ENCODE measurements at places on chromosomes 12 and 14.

DNA sequence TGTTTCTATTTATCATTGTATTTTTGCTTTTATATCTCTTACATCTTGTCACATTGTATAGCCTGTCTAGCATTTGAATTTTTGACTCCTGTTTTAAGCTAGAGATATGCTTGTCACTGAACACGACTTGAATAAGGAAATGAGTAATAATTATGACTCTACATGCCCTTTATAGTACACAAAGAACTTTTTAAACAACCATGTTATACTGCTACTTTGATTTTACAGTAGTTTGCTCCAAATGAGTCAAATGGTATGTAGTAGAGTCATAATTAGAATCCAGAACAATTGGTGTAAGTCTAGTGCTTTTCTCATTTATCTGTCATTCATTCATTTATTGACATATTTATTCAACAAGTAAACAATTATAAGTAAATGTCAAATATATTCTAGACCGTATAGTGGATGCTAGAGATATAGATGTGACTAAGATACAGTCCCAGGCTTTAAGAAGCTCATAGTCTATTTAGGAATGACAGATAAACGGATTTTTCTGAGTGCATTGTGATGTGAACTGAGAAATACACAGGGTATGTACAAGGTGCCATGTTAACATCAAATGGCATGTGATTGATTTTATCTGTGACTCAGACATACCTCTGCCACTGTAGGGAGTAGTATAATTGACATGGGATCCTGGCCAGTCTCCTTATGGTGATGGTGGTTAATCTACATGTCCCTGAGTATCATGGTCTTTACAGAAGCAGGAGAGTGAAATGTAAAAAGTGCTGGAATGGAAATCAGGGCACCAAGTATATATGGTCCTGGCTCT, 799.7 kb downstream of the DIO2 start:
- no peak for DNase-seq

- DNase-seq = no peak
These were observed 204.1 kb downstream of the BCL11B start for GRCh38 chr14:99067927-99068326.

DNA sequence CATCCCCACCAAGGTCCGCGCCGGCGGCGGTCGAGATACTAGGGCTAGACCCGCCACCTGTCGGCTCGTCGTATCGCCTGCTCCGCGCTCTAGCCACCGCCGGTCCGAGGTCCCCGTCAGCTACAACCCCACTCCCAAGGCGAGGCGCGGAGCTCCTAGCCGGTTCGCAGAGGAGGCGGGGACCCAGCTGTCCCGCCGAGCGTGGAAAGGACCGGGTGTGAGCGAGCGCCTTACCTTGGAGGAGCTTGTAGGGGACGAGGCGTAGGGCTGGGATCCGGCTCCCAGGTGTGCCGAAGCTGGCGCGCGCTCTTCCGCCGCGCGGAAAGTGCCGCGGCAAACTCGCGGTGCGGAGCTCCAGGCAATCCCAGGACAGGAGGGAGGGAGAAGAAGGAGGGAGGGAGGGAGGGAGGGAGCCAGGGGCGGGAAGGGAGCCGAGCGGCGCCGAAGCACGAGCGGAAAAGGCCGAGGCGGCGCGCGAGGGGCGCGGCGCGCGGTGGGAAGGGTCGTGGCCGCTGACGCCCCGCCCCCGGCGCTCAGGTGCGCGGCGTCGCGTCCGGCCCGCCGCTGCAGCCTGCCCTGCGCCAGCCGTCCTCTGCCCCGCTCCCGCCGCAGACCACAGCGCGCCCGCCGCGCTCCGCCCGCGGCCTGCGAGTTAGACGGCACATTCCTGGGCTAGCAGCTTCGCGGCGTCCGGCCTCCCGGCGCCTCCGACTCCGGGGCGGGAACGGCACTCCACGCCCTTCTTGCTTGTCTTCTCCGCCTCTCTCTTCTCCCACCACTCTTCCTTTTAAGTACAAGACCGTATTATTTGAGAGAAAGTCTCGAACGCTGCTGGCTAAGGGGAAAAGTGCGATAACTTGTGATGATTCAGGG, at the start of gene PAWR:
Gene PAWR (minus strand): TSS at position 327 of the 873 bp plus-strand sequence. CDS start 720 bp downstream, outside the sequence.
- DNase-seq = peak; percentile 74

DNA sequence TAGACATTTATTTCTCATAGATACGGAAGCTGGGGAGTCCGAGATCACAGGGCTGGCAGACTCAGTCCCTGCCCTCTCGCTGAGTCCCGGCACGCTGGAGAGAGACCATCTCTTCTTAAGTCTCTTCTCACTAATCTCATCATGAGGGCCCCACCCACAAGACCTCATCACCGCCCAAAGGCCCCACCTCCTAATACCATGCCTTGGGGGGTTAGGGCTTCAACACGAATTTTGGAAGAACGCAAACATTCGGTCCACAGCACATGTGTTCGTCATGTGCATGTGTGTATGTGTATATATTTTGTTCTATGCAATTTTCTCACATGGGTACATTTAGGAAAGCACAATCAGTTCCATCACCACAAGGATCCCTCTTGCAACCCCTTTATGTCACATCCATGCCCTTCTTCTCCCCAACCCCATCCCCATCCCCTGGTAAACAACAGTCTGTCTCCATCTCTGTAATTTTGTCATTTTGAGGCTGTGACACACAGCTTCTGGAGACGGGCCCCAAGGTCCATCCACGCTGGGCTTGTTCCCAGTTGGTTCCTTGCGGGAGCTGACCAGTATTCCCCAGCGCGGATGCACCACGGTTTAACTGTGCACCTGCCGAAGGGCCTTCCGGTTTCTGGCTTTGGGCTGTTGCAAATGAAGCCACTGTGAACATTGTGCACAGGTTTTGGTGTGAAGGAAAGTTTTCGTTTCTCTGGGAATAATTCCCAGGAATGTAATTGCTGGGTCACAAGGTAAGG, 317.5 kb upstream of the DIO3 start:
- no peak for DNase-seq

GRCh38 chr12:108446766-108447165, 68.3 kb upstream of the FICD start:
- DNase-seq = no peak

- DNase-seq = no peak
These were observed 35.1 kb upstream of the KLHDC2 start for GRCh38 chr14:49732896-49733295.

DNA sequence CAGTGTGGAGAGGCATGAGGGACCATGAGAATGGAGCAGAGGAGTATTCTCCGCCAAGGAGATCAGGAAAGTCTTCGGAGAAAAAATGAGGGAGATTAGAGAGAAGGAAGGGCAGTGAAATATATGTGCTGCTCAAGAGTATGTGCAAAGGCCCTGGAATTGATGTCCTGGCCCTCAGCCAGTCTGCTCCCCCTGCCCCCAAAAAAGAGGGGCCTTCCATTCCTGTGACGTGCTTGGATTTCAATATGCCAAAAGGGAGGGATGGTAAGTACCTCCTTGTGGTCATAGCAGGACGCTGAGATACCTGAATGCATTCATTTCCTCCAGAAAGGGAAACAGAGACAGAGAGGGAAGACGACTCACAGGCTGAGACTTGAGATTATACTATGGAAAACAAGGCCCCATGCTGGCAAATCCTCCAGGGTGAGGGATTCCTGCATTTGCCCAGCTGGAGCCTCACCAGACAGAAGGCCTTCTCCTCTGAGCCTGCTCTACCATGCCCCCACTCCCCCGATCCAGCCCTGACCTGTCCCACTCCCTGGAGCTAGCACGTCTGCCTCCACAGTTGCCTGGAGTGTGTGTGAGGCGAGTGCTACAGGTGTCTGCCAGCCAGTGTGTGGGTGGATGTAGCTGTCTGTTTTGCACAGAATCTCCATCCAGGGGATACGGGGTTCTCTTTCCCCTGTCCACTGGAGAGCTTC, 3.9 kb upstream of the RARG start:
- DNase-seq = no peak

All from NCI-H1930 (cell line).